LHCN-M2 (cell line): ENCODE measurements at places on chromosomes 6 and 20. TPM values are rescaled to one million over a fixed set of nuclear protein-coding genes. Genes with fewer than 3 reads are reported as not detected.

Gene ENPP1
- 24.8 and 26.5 TPM in 2 replicates for total RNA-seq

Gene BEND3
- total RNA-seq: 2.9 and 3.3 TPM in 2 replicates

Gene NR2E1
- not detected in 2 replicates for total RNA-seq

Gene SFTA2
- total RNA-seq: not detected in 2 replicates

Gene SYCP2L
- total RNA-seq: 0.06 TPM in 1 of 2 replicates, not detected in the other

Gene NRN1
- total RNA-seq: 40.7 and 41.2 TPM in 2 replicates

Gene SEMG1
- total RNA-seq: not detected in 2 replicates

Gene ZNF311
- 0.71 and 0.86 TPM in 2 replicates for total RNA-seq

Gene CD109
- total RNA-seq: 54.2 and 64.8 TPM in 2 replicates

Gene GPSM3
- 1.0 and 1.4 TPM in 2 replicates for total RNA-seq

Gene ZNF322
- 18.0 and 18.1 TPM in 2 replicates for total RNA-seq

Gene RAET1G
- total RNA-seq: 1.2 and 1.3 TPM in 2 replicates

Gene F13A1
- total RNA-seq: 7.6 and 15.0 TPM in 2 replicates

Gene CCM2L
- not detected in 2 replicates for total RNA-seq

Gene HTR1E
- not detected in 2 replicates for total RNA-seq

Gene LINC00237
- not detected in 2 replicates for total RNA-seq

Gene OPN5
- total RNA-seq: not detected in 2 replicates

Gene WFDC13
- not detected in 2 replicates for total RNA-seq

Gene CALHM4
- total RNA-seq: 0.26 and 1.3 TPM in 2 replicates

Gene GABRR1
- total RNA-seq: not detected in 2 replicates

Gene HCK
- total RNA-seq: not detected in 2 replicates

Gene TRERF1
- 3.0 and 4.0 TPM in 2 replicates for total RNA-seq

Gene SPATS1
- not detected in 2 replicates for total RNA-seq

Gene PI16
- total RNA-seq: not detected in 2 replicates

Gene TAAR9
- not detected in 2 replicates for total RNA-seq

Gene DUSP15
- 0.11 TPM in 1 of 2 replicates, not detected in the other for total RNA-seq

Gene HLA-DQB2
- total RNA-seq: not detected in 2 replicates

Gene RNF114
- total RNA-seq: 98.2 and 99.3 TPM in 2 replicates

Gene HSPA12B
- not detected in 2 replicates for total RNA-seq

Gene CCDC170
- total RNA-seq: 0.06 TPM in 1 of 2 replicates, not detected in the other

Gene COX7A2
- total RNA-seq: 505 and 1,196 TPM in 2 replicates

Gene RAD21L1
- 0.19 and 0.29 TPM in 2 replicates for total RNA-seq

Gene ARMC12
- total RNA-seq: 0.29 TPM in 1 of 2 replicates, not detected in the other

Gene COX4I2
- not detected in 2 replicates for total RNA-seq

Gene IL17F
- not detected in 2 replicates for total RNA-seq

Gene BMP6
- total RNA-seq: 0.06 TPM in 2 replicates

Gene CCN2
- total RNA-seq: 46.6 and 51.8 TPM in 2 replicates

Gene RAB44
- not detected in 2 replicates for total RNA-seq

Gene MAD2L1BP
- total RNA-seq: 28.3 and 34.4 TPM in 2 replicates

Gene THEMIS
- total RNA-seq: 0.26 TPM in 1 of 2 replicates, not detected in the other

Gene MYH7B
- 0.06 TPM in 1 of 2 replicates, not detected in the other for total RNA-seq

Gene HLA-DQA2
- not detected in 2 replicates for total RNA-seq

Gene PAX1
- total RNA-seq: not detected in 2 replicates

Gene NKAPL
- total RNA-seq: not detected in 2 replicates

Gene FAM217A
- total RNA-seq: not detected in 2 replicates

Gene SIGLEC1
- not detected in 2 replicates for total RNA-seq

Gene ENPP5
- 1.3 and 2.2 TPM in 2 replicates for total RNA-seq

Gene CST4
- total RNA-seq: not detected in 2 replicates

Gene PRKN
- total RNA-seq: 1.7 and 2.4 TPM in 2 replicates

Gene GJA1
- 8.3 and 9.0 TPM in 2 replicates for total RNA-seq

Gene DEFB124
- not detected in 2 replicates for total RNA-seq

Gene MACROD2
- total RNA-seq: 0.45 and 1.1 TPM in 2 replicates

Gene PSMG4
- total RNA-seq: 29.9 and 30.6 TPM in 2 replicates

Gene ZNF76
- 22.2 and 26.8 TPM in 2 replicates for total RNA-seq

Gene CLDN20
- not detected in 2 replicates for total RNA-seq

Gene RNGTT
- total RNA-seq: 29.0 and 31.5 TPM in 2 replicates

Gene DYNLT2
- total RNA-seq: 0.77 and 1.9 TPM in 2 replicates
